Mesenteric fat pad (tissue), 1 donor: ENCODE measurements at places on chromosomes 3 and 15. TPM values are rescaled to one million over a fixed set of nuclear protein-coding genes. Genes with fewer than 3 reads are reported as not detected.

Gene PARP3
- total RNA-seq: 19.7 TPM

Gene HTR3E
- total RNA-seq: not detected

Gene STRC
- 0.10 TPM for total RNA-seq

Gene ACKR4
- 4.6 TPM for total RNA-seq

Gene ZBBX
- total RNA-seq: not detected

Gene C3orf22
- total RNA-seq: not detected

Gene CSPG4
- total RNA-seq: 105 TPM

Gene HHATL
- 0.48 TPM for total RNA-seq

Gene P2RY14
- 1.4 TPM for total RNA-seq

Gene FBXO40
- total RNA-seq: 0.13 TPM

Gene GPR160
- total RNA-seq: 6.4 TPM

Gene UPK1B
- not detected for total RNA-seq

Gene RBP2
- 5.3 TPM for total RNA-seq

DNA sequence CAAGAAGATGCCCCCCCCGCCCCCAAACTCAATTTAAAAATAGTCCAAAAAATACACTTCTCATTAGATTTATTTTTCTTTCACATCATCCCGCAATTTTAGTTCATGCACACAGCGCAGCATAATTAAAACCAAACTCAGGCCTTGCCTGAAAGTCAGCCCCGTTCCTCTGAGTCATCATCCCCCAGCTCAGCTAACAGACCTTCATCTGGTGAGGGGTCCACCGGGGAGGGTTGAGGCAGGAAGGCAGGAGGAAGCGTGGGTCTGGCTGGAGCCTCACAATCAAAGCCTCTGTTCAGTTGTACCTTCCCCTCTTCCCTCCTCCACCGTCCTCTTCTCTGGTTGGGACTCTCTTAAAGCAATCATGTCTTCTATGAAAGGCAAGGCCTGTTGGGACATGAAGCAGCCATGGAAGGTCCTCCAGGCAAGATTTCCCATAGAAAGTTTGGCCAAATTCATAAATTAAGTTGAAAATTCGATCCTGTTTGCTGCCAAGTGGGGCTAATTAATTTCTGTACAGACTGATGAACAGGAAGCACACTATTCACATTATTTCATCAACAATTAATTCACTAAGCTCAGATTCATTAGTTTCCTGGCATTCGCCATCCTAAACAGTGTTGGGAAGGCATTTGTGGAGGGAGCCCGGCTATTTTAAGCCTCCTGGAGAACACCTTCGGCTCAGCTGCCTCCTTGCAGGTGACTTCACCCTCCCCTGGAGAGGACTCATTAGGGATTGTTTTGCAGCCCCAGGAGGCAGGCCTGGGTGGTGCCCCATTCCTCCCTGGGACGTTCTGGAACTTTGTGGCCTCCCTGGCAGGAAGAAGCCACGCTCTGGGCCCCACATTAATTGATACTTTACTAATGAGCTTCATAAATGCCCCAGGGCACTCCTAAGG is 72.3 kb upstream of the BNC1 start:
- DNase-seq: no peak

- DNase-seq: no peak
These were observed 4.6 kb upstream of the HACD3 start for GRCh38 chr15:65525622-65526021.

GRCh38 chr3:152780553-152780952 is 54.4 kb upstream of the P2RY1 start:
- DNase-seq: no peak

DNA sequence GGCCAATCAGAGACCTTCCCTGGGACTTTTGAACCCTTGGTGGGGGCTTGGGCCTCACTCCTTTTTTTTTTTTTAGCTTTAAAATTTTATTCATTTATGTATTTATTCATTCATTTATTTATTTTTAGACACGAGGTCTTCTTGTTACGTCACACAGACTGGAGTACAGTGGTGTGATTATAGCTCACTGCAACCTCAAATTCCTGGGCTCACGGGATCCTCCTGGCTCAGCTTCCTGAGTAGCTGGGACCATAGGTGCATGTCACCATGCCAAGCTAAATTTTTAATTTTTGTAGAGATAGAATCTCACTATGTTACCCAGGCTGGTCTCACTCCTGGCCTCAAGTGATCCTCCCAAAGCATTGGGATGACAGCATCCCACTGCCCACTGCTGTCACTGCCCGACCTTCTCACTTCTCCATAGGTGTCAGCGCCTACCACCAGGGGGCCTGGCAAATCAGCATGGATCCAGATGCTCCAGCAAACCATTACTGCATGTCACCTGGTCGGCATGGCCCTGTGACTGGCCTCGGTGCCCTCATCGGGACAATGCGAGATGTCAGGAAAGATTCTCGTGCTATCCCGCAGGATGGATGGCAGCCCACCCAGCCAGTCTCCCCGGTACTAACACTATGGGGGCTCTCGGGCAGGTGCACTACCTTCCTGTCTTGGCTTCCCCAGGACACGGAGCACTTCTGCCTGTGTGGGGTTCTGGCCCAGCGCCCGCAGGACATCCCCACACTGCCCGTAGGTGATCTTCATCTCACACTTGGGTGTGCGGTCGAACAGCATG is 3.0 kb downstream of the MYL3 start:
- DNase-seq: no peak

- no peak for DNase-seq
These were observed 339.1 kb downstream of the NTRK3 start for GRCh38 chr15:87917480-87917879.

DNA sequence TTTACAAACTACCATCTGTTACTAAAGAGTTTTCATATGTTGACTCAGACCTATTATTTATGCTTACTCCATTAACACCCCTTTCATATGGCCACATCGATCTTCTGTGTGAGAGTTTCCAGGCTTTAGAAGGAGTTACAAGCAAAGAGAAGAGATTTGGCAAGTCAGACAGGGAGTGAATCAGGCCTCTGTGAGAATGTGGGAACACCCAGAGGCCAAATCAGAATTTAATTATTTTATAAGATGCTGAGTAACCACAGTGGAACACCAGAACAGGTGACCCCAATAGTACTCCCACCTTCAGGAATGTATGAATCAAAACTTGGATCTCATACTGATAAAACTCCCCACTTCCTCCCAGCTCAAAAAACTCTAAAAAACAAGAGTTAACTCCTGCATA is 42.0 kb downstream of the IFT57 start:
- no peak for DNase-seq

DNA sequence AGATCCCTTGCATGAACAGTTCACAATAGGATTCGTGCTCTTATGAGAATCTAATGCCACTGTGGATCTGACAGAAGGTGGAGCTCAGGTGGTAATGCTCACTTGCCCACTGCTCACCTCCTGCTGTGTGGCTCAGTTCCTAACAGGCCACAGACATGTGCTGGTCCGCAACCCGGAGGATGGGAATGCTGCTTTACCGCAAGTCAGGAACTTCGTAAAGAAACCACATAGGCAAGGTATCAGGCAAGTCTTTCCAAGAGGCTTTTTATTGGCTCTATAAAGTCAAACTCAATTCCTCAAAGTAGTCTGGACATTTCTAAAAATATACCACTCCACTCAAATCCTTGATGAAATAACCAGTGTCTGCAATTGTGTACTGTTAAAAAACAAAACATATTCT is 56.1 kb downstream of the OSTN start:
- no peak for DNase-seq

- DNase-seq: no peak
These were observed 268.3 kb downstream of the MEX3B start for GRCh38 chr15:81777546-81777945.

DNA sequence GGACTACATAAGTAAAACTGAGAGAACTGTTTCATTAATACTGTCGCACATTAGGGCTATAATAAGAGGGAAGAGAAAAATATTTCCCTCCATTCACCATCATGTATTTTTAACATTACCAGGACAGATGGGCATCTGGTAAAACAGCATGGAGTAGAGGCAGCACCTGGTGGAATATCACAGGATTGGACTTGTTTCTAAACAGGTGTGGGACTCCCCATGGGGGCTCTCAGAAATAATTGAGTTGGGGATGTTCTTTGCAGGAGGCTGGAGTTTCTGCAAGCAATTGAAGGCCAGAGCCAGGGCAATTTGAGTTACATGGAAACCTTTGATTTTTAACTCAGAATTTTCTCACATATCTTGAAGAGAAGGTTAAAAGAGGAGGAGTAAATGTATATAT is 8.4 kb upstream of the MINDY2 start:
- DNase-seq: no peak

GRCh38 chr3:181493423-181493822 is 218.3 kb upstream of the SOX2 start:
- DNase-seq: no peak

GRCh38 chr3:110530902-110531301 is 540.7 kb upstream of the NECTIN3 start:
- DNase-seq: no peak

DNA sequence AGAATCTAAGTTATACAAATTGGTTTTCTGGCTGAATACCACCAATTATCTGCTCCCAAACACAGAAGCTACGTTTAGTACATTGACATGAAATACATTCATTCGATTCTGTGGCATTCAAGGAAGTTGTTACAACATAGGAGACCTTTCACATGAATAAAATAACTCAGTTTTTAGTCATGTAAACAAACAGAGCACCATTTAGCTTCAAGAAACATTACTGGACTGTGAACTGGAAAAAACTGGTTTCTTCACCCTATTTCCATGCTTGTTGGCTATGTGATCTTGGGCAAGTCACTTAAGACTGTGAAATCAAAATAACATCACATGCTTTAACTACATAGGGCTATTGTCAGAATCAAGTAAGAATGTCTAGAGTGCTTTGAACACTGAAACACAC is 46.2 kb downstream of the NRG4 start:
- DNase-seq: no peak

DNA sequence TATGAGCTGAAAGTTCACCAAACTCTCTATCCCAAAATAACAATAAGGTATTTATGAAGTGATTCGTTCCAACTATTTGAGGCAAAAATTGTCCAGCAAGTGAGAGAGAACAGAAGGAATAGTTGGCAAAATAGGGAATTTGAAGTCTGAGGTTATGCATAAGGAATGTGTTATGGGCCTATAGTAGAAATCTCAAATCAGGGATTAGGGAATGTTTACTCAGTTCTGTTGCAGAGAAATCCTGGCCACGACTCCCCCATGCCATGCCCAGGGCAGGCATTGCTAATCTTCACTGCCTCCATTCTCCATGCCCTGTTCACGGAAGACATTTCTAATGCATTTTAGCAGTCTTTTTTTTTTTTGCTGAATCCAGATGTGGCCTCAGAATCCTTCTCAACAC is 58.6 kb downstream of the FLNB start:
- DNase-seq: no peak

DNA sequence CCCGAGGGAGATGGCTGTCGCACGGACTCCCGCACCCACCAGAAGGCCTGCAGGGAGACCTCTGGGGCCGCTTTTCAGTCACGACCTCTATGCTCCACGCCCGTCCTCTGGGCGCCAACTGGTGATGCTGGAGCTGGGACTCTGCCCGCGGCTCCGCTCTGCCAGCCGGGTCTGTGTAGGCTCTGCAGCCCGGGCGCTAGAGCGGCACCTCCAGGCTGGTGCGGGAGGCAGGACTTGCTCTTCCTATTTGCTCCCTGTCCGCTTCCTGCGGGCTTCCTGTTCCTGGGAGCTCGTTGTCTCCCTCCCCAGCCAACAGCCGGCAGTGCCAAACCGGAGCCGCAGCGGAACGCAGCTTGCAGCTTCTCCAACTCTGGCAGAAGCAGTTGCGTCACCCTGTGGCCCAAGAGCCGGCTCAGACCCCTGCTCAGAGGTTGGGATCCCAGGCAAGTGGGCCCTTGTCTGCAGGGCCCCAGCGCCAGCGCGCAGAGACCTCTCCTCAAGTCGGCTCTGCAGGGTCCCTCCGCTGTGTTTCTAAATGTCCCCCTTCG is 285.9 kb downstream of the XXYLT1 start:
- no peak for DNase-seq

DNA sequence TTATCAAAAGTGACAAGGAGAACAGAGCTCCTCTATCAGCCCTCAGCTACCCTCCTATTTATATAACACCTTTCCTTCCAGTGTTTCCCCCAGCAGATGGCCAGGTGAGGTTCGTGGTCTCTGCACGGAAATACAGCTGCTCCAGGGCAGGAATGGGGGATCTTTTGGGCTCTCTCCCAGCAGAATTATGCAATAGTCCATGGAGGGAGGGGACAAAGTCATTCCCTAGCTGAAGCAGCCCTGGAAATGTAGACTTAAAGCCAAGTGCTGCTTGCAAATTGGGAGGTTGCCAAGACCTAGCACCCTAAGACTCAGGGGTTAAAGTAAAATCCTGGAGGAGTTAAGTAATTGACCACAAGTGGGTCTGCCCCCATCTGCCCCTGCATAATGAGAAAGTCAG is 256.3 kb downstream of the LRTM1 start:
- no peak for DNase-seq

GRCh38 chr3:151863611-151864010 is 9.8 kb upstream of the SUCNR1 start:
- DNase-seq: no peak

GRCh38 chr3:129699199-129699598 is 92.7 kb upstream of the PLXND1 start:
- no peak for DNase-seq

DNA sequence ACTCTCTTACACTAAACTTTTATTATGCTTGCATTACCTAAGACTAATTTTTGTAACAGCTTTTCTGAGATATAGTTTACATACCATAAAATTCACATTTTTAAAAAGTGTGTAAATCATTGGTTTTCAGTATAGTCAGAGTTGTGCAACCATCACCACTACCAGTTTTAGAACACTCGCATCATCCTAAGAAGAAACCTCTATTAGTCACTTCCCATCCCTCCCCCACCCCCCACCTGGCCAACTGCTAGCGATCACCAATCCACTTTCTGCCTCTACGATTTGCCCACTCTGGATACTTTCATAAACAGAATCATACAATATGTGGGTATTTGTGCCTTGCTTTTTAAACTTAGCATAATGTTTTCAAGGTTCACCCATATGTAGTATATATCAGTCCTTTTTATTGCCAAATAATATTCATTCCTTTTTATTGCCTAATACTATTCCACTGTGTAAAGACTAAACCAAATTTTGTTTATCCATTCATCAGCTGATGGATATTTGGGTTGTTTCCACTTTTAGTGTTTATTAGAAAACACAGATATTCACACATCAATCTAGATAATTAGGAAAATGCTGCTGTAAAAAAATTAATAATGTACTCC is 23.0 kb downstream of the UBP1 start:
- DNase-seq: no peak

GRCh38 chr3:187850258-187850921 is 105.1 kb upstream of the BCL6 start:
- DNase-seq: no peak

DNA sequence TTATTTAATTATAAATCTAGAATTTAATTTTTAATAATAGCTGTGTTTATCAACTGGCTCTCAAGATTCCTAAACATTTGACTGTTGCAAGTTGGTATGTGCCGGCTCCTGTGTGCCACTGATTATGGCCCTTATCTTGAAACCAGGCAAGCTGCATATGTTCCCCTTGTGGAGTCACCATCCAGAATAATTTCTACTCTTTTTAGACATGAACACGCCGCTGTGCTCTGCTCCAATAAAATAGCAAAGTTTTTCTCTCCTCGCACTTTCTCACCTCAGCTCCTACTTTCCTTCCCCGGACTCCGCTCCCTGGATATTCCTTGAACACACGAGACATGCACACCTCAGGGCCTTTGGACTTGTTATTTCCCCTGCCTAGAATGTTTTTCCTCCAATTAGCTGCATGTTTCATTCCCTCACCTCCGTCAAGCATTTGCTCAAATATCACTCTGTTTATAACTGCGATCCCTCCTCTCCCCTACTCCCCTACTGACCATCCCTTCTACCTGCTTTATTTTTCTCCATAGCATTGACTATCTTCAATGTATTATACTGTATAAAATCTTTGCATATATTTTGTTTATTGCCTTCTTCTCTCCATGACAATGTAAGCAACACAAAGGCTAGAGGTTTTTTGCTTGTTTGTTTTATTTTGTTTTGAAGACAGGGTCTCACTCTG is 26.1 kb upstream of the ERICH6 start:
- no peak for DNase-seq
